GM12865 (cell line): ENCODE measurements at places on chromosomes 11 and 22.

DNA sequence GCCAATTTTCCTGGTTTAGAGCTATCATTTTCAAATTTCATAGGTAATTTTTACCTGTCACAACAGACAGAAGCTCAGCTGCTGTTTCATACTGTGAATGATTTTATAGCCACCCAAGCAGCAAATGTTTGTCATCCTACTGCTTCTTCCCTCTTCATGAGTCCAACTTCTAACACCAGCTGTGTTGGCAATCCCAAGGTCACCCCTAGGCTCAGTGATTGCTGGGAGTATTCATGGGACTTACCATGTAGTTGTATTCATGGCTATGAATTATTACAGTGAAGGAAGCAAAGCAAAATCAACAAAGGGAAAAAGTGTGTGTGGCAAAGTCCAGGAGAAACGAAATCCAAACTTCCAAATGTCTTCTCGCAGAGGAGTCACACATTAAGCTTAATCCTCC, 28.5 kb downstream of the CUL5 start:
- DNase-seq = no peak

DNA sequence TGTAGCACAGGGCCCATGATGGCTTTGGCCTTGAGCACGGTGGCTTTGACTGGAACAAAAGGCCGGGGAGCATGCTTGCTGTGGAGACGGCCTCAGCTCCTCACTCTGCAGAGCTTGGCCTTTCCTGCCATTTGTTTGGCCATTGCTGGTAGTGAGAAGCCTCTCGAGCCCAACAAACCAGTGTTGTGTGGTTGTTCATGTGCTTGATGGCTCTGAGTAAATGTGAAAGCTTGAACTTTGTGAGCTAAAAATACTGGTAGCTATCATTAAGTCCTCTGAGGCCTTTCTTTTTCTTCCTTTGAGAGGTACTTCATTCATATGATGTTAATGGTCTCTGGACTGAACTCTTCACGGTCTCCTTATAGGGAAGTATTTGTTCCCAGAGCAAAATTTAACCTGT, 39.6 kb downstream of the NAT10 start:
- DNase-seq = peak; percentile 72

DNA sequence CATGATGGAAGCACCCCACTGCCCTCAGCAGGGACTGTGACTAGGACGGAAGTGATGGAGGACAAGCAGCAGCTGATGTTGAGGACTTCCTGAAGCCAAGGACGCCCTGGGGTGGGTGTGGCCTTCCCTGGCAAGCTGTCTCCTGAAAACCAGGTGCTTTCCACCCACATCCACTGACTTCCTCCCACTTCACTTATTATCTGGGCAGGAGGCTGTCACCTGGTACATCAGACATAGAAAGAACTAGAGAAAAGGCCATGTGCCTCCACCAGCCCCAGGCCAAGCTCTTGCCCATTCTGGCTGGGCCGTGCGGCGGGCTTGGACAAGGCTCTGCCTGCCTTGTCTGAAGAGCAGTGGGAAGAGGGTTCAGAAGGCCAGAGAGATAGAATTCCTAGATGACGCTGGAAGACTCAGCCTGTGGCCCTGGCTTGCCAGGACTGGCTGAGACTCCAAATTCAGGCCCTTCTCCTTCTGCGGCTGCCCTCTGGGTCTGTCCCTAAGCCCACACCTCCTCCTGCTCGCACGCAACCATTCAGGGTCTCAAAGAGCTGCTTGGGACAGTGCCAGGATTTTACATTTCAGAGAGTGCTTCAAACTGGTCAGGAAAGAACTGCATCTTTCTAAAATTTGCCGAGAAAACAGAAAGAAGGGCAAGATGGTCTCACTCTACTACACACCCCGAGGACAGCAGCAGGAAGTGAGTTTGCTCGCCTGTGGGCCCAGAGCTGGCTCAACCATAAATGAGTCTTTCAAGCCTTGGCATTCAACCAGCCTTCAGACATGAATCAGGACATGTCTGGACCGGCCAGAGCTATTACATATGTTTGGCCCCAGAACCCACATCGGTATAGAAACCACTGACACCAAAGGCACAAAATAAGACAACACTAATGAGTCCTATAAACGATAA, 13.3 kb downstream of the ARHGAP1 start:
- no peak for DNase-seq

DNA sequence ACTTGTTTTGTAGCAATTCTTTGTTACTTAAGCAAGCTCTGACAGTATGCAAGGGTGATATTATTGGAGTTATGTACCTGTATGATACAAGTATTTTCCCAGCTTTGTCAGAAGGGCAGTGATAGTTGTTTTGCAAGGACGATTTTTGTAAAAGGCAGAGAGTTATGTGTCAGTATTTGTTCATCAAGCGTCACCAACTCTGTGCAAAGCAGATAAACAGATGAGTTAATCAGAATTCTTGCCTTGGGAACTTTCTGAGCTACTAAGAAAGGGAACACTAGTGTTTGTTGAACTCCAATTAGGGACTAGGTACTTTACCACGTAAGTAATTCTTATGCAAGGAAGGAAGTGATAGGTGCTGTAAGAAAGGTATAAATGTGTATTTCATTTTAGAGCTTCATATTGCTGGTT, 1.4 kb downstream of the USP47 start:
- peak; percentile 36 for DNase-seq

DNA sequence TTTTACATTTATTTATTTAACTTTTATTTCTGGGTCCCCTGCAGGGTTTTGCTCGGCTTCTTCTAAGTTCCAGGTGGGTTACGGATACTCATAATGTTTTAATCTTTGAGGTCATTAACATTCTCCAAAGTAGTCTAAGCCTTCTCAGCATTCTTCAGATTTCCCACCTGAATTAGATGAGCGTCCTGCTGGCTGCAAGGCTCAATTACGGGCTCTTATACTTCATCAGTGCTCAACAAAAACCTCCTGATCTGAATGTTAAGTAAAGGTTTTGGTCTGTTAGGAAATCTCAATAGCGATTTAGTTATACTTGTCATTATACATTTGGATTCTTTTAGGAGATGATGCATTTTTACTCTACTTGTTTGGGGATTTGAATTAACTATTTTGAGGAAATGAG, 27.3 kb upstream of the NFRKB start:
- no peak for DNase-seq

DNA sequence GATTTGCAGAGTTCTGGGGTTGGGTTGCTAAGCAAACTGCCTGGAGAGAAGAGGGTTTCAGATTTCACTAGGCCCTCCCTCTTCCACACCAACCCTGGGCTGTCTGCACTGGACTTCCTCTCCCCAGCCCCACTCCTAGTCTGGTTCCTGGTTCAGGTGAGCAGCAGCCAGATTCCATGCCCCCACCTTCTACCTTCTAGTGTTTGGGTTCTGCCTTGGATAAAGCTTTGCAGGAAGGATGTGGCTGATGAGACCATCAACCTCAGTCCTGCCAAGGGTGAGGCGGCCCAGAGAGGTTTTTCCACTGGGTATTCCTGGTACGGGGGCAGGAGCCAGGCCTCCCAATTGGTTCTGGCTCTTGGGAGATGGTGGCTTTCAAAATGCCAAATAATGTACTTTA, 68.3 kb downstream of the BCR start:
- peak; percentile 15 for DNase-seq

DNA sequence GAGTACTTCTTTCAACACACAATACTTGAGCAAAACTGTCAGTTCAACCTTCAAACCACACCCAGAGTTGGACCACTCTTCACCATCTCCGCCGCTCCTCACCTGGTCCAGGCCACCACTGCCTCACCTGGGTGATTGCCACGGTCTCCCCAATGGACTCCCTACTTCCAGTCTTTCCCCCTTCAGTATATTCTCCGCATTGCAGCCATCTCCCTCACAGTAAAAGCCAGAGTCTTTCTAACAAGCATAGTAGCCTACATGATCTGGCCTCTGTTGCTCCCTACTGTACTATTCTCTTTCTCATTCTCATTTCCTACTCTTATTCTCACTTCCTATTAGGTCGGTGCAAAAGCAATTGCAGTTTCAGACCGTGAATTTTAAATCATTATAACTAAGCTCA, 28.5 kb downstream of the AASDHPPT start:
- DNase-seq = no peak

DNA sequence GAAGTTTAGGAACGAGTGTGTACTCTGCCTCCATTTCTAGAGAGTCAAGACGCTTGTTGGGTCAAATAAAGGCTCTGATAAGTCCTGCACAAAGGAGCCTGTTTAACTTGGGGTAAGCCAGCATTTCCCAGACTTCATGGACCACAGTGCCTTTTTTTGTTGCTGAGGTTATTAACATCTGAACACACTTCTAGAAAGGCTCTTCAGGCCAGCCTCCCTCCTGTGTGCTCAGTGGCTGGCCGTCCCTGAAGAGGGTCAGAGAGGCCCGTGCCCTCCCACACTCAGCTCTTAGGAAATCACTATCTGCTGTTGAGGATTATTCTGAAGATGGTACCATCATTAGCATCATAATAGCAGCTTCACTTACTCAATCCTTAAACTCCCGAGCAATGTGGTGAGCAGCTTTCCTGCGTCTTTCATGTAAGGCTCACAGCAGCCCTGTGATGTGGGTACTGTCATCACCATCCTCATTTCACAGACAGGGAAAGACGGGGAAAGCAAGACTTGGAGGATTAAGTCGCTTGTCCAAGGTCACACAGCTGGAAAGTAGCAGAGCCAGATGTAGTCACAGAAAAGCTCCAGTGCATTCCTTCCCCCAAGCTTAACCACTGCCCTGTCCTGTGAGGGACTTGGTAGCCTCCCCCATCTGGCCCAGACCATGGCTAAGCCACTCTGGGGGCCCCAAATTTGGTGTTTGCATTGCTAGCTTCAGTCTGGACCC, 71.3 kb downstream of the TSPAN18 start:
- DNase-seq = no peak

- peak; percentile 60 for DNase-seq
Measured at GRCh38 chr22:35392357-35392756, 7.6 kb upstream of the MCM5 start.

GRCh38 chr22:38728871-38729796, 23.4 kb downstream of the GTPBP1 start:
- no peak for DNase-seq

- no peak for DNase-seq
Measured at GRCh38 chr22:22125028-22125578, 119.5 kb upstream of the VPREB1 start.

DNA sequence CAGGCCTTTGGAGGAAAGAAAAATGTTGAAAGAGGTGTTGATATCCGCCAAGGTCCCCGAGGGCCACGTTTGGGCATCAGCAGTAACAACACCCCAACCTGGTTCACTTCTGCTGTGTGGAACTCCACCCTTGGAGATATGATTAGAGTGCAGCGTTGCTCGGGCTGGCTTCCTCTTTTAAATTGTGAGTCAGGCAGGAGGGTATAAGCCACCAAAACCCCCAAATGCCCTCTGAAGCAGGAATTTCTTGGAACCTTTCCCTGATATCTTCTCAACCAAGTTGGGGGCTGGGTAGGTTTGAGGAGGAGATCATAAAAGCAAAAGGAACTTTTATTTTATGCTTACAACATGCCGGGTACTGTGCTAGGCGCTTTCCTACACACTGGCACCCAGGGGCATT, 6.4 kb upstream of the C11orf96 start:
- no peak for DNase-seq

GRCh38 chr11:86978756-86979608, 23.8 kb upstream of the FZD4 start:
- DNase-seq = peak; percentile 52

- peak; percentile 42 for DNase-seq
Measured at GRCh38 chr11:75480185-75481175, 45.3 kb downstream of the GDPD5 start.

- no peak for DNase-seq
Measured at GRCh38 chr11:77152846-77153245, 24.8 kb downstream of the MYO7A start.

- DNase-seq = no peak
Measured at GRCh38 chr11:62682518-62682917, 3.6 kb upstream of the UBXN1 start.

GRCh38 chr11:46238078-46238966, 39.1 kb upstream of the CREB3L1 start:
- DNase-seq = no peak

GRCh38 chr22:35930933-35931332, 97.7 kb downstream of the RBFOX2 start:
- DNase-seq = peak; percentile 75

- no peak for DNase-seq
Measured at GRCh38 chr11:47500121-47500520, 51.2 kb upstream of the RAPSN start.

GRCh38 chr22:36359470-36359996, 28.2 kb downstream of the MYH9 start:
- DNase-seq = no peak

DNA sequence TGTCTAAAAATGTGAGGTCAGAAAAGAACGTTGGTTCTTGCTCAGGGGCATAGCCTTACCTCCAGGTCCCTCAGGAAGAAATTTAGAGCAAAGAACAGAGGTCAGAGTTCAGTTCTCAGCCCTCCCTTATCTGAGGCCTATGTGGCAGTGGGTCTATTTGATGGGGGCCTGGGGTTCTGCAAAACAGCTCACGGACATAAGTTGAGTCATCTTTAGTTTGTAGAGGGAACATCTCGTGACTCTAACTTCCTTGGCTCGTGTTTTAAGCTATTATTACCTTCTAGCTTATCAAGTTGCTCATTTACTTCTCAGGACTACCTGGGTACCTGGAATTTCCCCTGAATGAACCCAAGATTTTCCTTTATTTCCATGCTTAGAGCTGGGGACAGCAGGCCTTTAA, 91.3 kb upstream of the AMOTL1 start:
- DNase-seq = no peak

DNA sequence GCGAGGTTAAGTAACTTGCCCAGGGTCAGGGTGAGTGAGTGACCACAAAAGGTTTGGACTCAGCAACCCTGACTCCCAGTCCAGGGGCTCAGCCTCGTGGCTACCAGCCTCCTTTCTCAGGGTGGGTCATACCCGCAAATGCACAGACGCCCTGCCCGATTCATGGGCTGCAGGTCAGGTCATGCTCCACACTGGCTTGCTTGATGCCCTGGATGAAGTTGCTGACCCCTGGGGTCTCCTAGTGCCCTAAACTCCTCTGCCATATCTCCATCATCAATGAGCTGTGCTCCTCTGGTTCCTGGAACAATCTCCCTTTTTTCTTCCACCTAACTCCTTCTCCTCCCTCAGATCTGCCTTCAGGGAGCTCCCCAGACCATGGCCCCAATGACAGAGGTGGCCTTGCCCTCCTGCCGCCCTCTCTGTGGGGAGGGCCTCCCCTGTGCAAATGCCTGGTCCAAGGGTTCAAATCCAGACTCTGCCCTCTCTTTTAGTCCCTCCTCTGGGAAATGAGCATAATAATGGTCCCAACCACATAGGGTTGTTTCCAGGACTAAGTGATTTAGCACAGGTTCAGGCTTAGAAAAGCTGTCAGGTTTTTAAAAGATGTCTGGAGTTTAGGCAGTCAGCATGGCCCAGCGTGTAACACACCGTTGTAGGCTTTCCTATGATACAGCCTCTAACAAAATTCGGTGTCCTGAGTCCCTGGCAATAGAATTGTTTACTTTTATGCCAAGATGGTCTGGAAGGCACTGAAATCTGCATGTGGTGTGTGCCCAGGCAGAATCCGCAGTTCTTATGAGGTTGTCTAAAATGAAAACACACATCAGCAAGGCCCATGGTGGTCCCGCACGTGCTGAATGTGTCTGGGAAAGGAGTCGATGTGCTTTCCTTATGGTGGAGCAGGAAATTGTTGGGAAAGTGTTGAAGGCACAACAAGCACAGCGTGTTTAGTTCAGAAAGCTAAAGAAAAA, 63.6 kb downstream of the CD82 start:
- no peak for DNase-seq

- peak; percentile 56 for DNase-seq
Measured at GRCh38 chr11:14331476-14332136, 27.4 kb downstream of the RRAS2 start.

- peak; percentile 24 for DNase-seq
Measured at GRCh38 chr22:43811777-43812148, 342 bp downstream of the EFCAB6 start.

GRCh38 chr22:24389680-24390079, 37.7 kb upstream of the ADORA2A start:
- DNase-seq = no peak

GRCh38 chr11:123084454-123084853, 22.5 kb upstream of the HSPA8 start:
- DNase-seq = no peak
